ENCODE measurements at places on chromosomes 2 and 18.

DNA sequence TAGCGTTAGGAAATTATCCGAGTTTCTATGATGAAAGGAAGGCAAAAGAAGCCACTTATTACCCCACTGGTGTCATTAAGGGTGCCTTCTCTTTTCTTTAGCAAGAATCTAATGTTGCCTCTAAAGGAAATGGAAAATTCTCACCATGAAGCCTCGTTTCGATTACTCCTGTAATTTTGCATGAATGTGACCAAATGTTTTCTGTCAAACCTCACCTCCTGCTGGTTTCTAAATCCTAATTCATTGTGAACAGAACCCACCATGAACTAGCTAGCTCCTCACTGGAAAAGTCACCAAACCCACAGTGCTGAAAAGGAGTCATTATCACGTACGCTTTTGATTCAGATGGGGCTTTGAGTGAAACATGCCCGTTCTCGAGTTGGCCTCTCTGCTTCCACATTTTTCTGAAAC lies 119.9 kb downstream of the COPS8 start:
- DNase-seq: no peak

DNA sequence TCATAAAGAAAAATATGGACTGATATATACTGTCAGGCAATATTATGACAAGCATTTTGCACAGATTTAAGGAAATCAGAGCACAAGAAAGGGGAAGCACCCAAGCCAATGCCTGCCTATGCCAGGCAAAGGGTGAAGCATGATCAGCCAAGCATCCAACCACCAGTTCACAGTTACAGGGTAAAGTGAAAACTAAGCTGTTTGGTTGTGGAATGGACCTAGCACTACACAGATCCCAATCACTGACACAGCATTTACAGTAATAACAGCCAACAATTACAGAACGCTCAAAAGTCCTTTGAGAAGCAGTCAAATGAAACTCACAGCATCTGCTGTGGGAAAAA lies 90.3 kb downstream of the SP3 start:
- no peak for DNase-seq

- no peak for DNase-seq
Measured at GRCh38 chr18:51135364-51135763, 62.1 kb downstream of the MEX3C start.

GRCh38 chr2:179274749-179275148 lies 10.1 kb upstream of the SESTD1 start:
- no peak for DNase-seq

DNA sequence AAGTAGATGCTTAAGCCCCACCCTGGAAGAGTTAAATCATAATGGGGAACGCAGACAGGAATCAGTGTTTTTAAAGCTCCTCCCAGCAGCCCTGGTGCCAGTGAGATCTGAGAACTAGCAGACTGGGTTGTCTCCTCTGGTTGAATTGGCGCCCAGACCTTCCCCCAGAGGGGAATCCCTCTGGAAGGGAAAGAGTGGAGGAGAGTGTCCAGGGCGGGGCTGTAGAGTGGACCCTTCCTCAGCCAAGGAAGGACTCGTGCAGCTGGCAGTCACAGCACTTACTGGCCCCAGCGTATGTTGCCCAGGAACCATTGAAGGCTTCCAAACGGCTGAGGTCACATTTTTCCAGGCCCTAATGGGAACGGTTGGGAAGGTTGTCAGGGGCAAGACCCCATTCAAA lies 62.5 kb downstream of the TGOLN2 start:
- DNase-seq: no peak

GRCh38 chr2:160993654-160994061 lies 166.6 kb upstream of the TANK start:
- DNase-seq: no peak

DNA sequence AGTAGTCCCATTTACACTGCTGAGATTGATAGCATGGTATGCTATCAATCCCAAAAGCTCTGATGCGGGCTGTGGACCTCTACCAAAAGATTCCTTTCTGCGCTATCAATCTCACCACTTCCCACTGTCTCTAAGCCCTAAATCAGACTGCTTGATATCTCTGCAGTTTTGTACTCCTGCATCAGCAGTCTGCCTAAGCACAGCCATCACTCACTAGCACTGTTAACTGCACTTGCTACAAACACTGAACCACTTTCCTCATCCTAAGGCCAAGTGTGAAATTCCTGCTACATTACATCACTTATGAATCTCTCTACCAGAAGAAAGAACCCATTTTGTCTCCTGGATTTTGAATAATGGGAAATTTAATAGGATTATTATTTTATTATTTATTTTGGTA lies 237.0 kb downstream of the HNMT start:
- no peak for DNase-seq

DNA sequence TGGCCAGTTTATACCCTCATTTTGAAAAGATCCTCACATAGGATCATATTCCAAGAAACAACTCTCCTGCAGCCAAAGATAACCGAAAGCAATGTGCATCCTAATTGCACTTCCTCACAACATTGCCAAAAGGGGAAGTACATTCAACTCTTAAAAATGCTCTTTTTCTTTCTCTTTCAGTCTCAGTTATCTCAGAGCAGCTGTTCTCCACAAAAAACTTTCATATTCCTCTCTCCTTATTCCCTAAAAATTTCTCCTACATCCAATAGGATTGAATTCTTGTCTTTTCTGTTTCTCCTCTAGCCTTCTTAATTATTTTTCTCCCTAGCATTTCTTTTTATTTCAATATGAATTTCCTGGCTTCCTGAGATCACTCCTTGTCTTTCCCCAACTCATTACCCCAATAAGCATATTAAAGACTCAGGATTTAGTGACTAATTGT lies 7.4 kb upstream of the VRK2 start:
- DNase-seq: no peak

GRCh38 chr18:75215663-75216062 lies 5.1 kb downstream of the TSHZ1 start:
- DNase-seq: no peak

DNA sequence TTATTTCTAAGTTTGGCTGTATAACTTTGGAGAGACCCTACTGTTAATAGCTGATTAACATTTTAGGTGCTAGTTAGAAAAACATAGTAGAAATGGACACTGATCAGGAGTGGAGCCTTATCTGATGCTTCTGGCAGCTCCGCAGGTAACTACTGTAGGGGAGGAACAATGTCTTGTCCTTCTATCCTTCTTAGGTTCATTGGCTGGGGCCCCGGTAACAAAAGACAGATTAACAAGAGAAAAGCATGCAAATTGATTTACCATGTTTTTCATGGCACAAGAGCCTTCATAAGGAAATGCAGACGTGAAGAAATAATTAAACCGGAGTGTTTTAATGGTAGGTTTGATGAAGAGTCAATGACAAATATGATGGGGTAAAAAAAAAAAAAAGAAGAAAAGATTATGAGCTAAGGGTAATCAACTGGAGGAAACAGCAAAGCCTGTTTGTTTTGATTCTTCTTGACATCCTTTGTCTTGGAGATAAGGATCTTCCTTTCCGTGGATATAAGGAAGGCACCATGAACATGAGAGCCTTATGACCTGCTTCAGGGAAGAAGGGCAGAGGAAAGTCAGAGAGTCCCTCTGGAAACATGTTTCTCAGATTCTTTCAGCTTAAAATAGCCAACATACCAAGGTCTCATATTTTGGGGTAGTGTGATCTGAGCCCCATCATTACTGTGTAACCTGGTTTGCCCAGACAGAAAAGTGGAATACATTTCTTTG lies 62.4 kb upstream of the GCFC2 start:
- DNase-seq: no peak

DNA sequence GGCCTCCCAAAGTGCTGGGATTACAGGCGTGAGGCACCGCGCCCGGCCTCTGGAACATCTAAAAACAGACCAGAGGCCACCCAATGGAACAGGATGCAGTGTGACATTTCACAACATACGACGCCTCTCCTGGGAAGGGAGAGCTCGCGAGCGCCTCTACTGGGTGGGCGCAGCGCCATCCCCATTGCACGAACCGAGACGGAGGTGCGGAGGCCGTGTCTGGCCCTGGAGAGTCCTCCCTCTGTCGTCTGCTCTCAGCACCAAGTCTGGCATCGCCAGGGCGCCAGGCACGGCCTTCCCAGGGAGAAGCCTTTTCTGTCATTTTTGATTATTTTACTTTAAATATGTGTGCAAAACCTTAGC lies 9.4 kb upstream of the GBX2 start:
- DNase-seq: no peak

DNA sequence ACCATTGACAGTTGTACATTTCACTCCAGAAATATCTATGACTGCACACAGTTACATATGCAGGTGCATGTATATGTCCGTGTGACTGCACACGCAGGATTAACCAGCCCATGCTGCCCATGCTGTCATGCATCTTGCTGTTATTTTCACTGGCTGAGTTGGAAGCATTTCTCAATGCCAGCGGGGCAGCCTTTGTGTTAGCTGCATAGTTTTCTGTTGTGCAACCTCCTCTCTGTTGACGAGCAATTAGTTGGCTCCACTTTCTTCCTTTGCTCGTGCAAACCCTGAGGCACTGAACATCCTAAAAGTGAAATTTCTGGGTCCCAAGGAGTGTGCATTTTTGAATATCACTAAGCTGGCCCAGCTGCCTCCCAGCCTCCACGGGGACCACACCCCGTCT lies 133.4 kb upstream of the GLI2 start:
- no peak for DNase-seq

- no peak for DNase-seq
Measured at GRCh38 chr18:74661691-74662090, 64.0 kb downstream of the ZNF407 start.

- no peak for DNase-seq
Measured at GRCh38 chr2:216742411-216742810, 47.1 kb upstream of the IGFBP5 start.

DNA sequence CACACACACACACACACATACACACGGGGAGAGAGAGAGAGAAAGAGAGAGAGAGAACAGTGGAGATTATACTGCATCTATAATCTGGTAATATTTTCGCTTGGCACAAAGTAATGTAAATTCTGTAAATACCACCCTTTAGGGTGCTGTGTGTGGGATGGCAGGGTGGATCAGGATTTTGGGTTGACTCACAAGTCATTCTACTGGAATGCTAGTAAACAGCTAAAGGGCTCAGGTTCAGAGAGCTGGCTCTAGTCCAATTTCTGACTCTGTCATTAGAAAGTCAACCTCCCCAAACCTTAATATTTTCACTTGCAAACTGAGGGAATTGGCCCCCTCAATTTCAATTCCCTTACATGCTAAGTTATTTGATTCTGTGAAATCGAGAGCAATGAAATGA lies 308.3 kb downstream of the TSN start:
- DNase-seq: no peak

DNA sequence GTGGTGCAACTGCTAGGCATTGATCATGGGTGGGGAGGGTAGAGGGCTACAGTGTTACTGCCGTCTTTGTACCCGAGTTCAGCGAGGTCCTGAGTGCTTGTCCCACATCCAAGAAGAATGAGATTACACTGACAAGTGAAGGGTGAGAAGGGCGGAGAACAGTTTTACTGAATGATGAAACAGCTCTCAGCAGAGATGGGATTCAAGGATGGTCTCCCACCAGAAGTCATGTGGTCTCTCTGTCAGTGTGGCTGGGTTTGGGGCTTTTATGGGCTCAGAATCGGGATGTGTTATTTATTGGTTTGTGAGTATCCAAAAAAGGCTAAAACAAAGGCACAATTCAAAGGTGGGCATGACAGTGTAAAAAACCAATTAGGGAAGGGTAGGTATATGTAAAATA lies 10.8 kb upstream of the ASB1 start:
- DNase-seq: no peak

DNA sequence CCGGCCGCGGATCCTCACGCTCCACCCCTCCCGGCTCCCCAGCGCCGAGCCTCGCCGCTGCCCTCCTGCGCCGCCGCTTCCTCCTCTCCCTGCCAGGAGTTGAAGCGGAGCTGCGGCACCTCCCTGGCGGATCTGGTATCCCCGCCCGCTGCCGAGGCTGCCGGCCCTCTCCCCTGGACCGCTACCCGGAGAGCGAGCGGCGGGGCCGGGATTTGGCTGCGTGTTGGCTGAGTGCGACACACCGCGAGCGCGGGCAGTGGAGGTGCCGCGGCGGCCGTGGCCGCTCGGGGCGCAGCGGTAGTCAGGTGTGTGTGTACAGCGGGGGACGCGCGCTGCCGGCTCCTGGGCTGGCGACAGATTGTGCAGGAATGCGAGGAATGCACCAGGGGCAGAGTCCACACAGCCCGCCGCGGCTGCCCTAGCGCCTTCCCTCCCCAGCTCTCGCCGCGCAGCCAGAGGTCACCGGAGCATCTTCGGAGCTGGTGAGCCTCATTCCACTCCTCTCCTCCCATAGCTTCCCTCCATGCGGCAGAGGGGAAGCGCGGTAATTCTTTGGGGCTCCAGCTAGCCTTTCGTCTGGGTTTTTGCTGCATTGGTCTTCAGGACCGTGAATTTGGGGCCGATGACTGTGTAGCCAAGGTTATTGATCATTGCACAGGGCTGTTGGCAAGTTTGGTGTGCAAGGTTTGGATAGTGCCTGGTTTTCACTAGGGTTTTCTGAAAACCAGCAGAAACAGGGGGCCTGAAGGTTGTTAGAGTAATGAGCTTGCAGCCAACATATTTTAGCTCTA lies 1.3 kb downstream of the PKP4 start:
- no peak for DNase-seq

DNA sequence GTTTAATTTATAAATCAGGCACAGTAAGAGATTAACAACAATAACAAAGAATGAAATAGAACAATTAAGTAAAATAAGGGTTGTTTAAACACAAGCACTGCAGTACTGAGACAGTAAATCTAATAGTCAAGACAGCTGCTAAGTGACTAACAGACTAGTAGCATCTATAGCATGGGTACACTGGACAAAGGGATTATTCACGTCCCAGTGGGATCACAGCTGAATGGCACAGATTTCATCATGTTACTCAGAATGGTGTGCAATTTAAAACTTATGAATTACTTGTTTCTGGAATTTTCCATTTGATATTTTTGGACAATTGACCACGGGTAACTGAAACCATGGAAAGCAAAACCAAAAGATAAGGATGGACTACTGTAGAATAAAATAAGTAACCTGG lies 161.9 kb upstream of the DAPL1 start:
- no peak for DNase-seq

- no peak for DNase-seq
Measured at GRCh38 chr2:211351987-211352386, 795.6 kb downstream of the CPS1 start.

DNA sequence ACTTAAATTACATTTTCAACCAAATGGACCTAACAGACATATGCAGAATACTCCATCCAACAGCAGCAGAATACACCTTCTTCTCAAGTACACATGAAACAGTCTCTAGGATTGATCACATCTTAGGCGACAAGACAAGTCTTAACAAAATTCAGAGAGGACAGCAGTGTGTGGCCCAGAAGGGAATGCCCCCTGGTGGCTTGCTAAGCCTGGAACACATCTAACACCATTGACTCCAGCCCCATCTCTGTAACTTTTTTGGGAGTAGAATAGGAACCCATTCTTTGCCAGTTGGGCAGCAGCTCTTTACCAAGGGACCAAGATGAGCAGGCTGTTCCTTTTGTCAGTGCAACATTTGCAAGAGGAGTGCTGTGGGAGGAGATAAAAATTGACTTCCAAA lies 249.9 kb downstream of the PLCL1 start:
- DNase-seq: peak; percentile 5

All from stimulated activated CD8-positive, alpha-beta memory T cell treated with anti-CD3 and anti-CD28 coated beads, Interleukin-7, amount 100 ng/mL, for 48 hours (primary cell).